Choroid plexus epithelial cell (primary cell): ENCODE measurements at places on chromosomes 1 and 21.

- DNase-seq: peak; percentile 98
Measured at GRCh38 chr1:208207388-208208131, 36.6 kb downstream of the PLXNA2 start.

DNA sequence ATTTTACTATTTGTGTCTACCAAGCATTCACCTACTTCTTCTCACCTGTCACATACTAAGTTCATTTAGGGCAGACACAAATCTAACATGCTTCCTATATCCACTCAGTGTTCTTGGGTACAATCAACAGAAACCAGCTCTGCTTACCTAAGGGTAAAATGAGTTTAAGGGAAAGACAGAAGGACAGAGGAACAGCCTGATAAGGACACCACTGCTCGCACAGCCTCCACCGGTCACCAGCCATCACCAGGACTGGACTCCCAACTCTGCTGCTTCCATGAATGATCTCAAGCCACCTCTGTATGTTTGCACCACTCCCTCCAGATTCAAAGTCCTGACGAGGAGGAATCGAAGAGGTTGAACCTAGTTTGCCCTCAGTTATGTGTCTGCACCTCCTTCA, 72.4 kb downstream of the JAK1 start:
- no peak for DNase-seq

GRCh38 chr1:51966559-51966958, 23.9 kb downstream of the RAB3B start:
- DNase-seq: no peak

- DNase-seq: no peak
Measured at GRCh38 chr1:153944005-153944826, 2.3 kb downstream of the DENND4B start.

GRCh38 chr1:68210829-68211228, 21.5 kb downstream of the WLS start:
- DNase-seq: no peak

- peak; percentile 47 for DNase-seq
Measured at GRCh38 chr1:232952514-232953499, 2.4 kb downstream of the NTPCR start.

GRCh38 chr1:20731057-20731991, 1.2 kb downstream of the SH2D5 start:
- no peak for DNase-seq

- no peak for DNase-seq
Measured at GRCh38 chr1:65938506-65938905, 145.8 kb downstream of the PDE4B start.

DNA sequence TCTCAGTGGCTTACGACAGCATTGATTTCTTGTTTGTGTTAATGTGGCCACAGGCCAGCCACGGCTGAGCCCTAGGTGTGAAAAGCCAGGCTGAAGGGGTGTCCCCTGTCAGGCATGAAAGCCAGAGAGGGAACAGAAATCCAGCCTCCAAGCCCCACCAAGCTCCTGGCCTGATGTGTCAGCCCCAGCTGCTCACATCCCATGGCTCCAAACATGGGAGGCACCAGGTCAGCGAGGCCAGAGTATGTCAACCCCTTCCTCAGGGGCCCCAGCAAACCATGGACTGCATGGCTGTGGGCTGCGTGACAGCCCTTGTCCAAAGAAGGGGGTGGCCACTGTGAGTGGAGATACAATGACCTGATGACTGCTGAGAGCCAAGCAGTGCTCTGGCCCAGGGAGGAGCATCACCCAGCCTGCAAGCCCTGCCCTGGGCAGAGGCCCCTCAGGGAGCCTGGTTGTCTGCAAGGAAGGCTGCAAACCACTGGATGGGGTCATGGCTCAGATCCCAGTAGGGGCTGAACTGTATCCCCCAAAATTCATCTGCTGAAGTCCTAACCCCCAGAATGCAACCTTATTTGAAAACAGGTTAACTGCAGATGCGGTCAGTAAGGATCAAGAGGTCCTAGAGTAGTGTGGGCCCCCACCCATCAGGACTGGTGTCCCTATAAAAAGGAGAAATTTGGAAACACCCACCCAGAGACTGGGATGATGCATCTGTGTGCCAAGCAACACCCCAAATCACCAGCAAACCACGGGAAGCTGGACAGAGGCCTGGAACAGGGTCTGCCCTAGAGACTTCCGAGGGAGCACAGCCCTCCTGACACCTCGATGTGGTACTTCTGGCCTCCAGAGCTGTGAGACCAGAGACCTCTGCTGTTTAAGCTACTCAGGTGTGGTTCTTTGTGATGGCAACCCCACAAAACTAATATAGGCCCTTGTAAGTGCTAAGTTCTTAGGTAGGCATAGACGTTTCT, 3.3 kb upstream of the MX2 start:
- DNase-seq: no peak

- no peak for DNase-seq
Measured at GRCh38 chr1:167426716-167427115, 91.6 kb downstream of the CD247 start.

DNA sequence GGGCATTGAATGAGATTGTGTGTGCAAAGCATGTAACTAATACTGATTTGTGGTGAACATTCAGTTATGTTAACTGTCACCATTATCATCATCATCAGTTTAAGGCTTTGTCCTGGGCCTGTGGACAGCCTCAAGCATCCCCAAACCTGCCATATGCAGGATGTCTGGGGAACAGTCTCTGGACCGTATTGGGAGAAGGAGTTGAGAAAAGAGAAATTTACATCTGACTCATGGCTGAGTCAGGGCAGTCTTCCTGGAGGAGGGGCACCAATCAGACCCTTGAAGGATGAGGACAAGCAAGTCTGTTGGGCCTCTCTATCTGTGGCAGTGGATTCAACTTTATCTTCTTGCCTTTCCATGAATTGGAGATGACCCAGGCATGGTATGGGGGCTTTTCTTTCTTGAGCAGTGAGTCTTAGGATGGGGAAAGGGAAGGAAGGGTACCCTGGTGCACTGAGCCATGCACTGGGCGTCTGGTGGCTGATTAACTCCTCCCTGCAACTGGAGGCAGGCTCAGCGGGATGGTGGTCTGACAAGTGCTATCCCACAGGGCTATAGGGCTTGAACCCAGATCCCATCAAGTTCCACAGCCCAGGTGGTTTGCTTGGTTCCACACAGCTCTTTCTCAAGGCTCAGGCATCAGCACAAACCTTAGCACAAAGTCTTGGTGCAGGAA, 2.9 kb downstream of the PADI3 start:
- no peak for DNase-seq

GRCh38 chr1:153536671-153537375, 1.0 kb upstream of the S100A6 start:
- DNase-seq: no peak

DNA sequence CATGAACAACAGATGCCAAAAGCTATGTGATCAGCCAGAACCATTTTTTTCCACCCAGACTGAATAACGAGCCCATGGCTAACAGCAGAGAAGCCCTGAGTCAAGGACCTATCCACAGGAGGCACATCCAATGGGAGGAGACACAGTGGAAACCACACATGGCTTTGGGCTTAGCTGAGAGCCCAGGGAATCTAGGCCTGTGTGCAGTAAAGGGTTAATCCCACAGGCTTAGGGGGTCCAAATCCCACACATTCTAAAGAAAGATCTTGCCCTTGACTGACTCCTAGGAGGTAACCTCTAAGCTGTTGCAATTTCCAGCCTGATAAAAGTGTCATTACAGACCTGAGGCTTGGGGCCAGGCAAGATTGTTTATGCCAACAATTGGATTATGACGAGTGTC, 194.5 kb downstream of the DSCAM start:
- DNase-seq: no peak

DNA sequence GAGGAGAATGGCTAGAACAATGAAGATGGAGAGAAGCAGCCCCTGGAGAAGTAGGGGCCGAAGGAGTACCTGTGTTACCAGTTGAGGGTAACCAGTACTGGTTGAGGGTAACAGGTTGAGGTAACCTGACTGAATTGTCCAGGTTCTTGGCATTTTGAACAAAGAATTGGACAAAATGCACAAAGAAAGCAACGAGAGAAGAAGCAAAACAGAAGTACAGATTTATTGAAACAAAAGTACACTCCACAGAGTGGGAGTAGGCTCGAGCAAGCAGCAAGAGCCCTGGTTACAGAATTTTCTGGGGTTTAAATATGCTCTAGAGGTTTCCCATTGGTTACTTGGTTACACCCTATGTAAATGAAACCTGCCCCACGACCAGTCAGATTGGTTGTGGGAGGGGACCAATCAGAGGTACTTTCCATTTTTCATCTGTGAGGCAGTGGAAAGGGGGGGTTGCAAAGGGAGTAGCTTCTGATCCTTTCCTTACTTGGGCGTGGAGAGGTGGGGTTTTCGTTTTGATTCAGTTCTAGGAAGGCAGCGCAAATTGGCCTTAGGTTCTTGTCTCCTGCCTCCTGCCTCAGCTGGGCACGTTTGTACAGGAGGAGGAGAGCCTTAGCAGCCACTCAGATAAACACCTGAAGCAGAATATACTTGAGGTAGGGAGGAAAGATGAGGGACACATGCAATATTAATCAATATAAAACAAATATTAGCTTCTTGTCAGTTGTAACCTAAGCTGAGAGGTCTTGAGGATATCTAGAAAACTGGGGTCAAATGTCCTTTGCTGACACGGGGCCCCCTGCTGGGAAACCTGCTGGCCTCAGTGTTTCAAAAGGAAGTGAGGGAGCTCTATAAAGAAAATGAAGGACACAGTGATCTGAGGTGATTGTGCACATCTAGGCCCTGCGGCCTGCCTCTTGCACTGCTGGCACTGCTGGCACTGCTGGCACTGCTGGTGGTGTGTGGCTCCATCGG, 14.3 kb upstream of the LSM10 start:
- peak; percentile 74 for DNase-seq

- DNase-seq: no peak
Measured at GRCh38 chr1:18491168-18491567, 10.4 kb downstream of the KLHDC7A start.

GRCh38 chr1:151831605-151832004, at the start of gene RORC:
Gene RORC, minus strand, starts transcription at chr1:151831802. Its CDS starts 38 bp downstream, at chr1:151831764.
- DNase-seq: no peak

DNA sequence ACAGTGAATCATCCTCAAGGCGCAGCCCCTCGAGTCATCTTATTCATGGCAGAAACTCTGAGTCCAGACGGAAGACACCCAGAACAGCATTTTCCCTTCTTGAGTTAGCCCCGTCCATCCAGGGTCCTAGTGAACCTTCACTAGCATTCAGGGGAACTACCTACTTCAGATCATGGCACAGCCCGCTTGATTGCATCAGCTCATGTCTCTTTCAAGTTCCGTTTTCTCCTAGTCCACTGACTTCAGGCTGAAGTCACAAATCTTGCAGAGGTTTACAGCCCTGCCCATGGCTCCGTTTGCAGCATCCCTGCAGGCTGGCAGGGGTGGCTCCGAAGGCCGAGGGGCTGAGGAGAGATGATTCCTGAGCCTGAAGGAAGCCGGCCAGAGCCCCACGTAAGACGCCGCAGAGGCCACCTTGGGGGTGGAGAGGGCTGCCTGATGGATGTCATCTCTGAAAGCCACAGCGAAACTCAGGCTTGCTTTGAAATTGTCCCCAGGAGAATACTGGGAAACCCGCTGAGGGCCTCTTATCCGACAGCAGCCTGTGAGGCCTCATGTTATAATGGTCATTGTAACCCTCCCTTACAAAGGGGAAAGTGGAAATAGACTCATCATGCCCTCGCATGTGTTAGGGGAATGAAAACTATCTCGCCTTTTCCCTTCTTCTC, 310.2 kb upstream of the AJAP1 start:
- no peak for DNase-seq

DNA sequence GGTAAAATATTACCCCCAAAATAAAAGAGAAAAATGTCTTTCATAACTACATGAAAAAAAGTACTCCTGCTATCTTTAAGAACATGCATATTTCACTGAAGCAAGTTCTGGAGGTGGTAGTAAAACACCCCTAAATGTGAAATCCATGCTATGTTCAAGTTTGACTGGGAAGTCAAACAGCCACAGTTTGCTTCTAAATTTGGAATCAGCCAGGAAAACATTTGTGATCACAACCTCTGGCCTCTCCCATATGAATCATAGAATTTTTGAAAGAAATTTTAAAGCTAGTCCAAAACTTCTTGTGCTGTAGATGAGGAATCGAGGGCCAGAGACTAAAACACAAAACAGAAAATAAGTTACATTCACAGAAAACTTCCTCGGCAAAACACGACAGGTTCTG, 6.6 kb downstream of the SORT1 start:
- peak; percentile 81 for DNase-seq

DNA sequence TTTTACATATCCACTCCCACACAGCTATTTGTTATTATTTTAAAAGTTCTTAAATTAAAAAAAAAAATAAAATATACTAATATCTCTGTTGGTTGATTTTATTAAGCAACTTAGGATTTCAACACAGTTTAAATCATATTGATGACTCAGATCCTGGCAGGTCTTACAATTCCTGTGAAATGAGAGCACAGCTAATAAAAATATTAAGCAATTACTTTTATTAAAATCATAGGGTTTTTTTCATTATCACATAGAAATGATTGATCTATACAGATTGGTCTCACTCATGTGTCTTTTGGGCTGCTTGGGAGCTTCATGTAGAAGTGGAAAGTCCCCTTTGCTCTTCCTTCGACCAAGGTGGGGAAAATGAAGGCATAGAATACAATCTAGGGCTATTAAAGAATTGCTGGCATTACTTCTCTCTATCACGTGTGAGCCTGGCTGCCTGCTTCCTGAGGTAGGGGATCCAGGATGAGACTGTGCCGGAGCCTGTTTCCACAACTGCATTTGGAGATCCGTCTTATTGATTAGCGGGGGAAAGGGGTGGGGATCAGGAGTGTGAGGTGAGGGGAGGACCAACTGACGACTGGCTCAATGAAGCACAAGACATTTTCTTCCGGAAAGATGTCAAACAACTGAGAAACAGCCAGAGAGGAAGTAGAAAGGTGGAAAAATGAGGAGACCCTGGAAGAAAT, 858.0 kb downstream of the USP25 start:
- peak; percentile 88 for DNase-seq
